ENCODE measurements at places on chromosomes 11 and 22.

- DNase-seq: no peak
Measured at GRCh38 chr11:104061853-104062521, 25.5 kb downstream of the DDI1 start.

GRCh38 chr11:16896729-16897469, 117.3 kb downstream of the PLEKHA7 start:
- no peak for DNase-seq

- no peak for DNase-seq
Measured at GRCh38 chr11:2554338-2555207, 109.8 kb downstream of the KCNQ1 start.

GRCh38 chr11:66745356-66746235, 16.6 kb upstream of the SPTBN2 start:
- no peak for DNase-seq

- DNase-seq: no peak
Measured at GRCh38 chr22:42676059-42676607, 26.9 kb upstream of the CYB5R3 start.

- no peak for DNase-seq
Measured at GRCh38 chr11:133887692-133888332, 42.5 kb upstream of the SPATA19 start.

- DNase-seq: no peak
Measured at GRCh38 chr22:30306627-30307011, 17.3 kb upstream of the CASTOR1 start.

GRCh38 chr22:31347251-31348008, 1.3 kb upstream of the PATZ1 start:
- DNase-seq: peak; percentile 33

- DNase-seq: no peak
Measured at GRCh38 chr11:5007561-5007960, 12.9 kb downstream of the OR51L1 start.

DNA sequence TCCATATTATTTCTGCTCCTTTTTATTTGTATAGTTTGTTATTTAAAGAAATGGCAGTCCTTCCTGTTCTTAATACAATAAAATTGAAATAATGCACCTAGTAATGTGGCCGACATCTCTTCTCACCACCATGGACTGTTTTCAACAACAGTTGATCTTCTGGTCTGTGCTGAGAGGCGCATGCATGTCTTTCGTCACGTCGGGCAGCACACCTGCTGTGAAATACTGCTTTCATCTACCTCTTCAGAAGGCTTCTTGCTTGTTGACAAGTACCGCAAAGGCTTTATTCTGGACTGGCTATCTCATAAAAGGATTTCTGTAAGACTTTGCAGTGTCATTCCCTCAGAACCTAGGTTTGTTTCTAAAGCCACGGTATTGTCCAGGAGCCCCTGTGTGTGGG, 13.9 kb upstream of the MYO18B start:
- no peak for DNase-seq

GRCh38 chr22:29766632-29767170, at the start of gene ZMAT5:
Gene ZMAT5, minus strand, starts transcription at chr22:29767007. Its CDS starts 18,463 bp downstream, at chr22:29748544.
- DNase-seq: peak; percentile 95

- DNase-seq: no peak
Measured at GRCh38 chr11:103800406-103801114, 235.9 kb upstream of the DDI1 start.
